ENCODE measurements at places on chromosomes 6 and 20.

GRCh38 chr6:17883665-17884497, 103.6 kb downstream of the KIF13A start:
- no peak for DNase-seq

DNA sequence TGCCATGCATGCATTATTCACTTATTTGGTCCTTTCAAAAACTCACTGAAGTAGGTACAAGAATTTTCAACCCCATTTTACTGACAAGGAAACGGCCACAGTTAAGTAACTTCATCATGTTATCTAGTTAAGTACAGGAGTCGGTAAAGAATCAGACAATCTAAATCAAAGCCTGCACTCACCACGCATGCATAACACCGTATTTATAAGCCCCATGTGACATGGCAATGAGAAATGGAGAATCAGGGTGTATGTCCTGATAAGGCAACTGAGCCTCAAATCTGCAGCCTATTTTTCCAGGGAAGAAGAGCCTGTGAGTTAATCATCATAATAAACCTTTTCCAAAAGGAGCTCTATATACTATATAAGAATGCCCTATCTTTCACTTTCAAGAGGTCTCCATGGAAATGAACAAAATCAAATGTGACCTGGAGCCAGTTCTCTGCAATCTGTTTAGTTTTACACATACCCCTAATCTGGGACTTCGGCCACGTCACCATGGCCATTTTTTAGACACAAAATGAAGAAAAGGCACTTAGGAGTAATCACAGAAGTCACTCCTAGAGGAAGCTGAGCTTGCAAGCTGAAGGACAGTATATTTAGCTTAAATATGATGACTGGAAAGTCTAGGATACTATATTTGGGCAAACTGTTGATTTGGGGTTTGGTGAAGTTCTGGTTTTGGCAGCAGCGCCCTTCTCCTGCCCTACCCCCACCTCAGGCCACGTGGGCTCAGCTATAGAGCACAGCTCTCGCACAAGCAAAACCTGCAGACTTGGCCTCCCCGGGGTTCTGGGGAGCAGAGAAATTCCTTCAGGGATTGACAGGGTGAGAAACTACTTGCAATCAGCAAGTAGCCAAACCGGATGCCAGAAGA, 19.2 kb downstream of the TRAM2 start:
- no peak for DNase-seq

- DNase-seq: no peak
These were observed 57.7 kb upstream of the FERMT1 start for GRCh38 chr20:6180531-6180930.

DNA sequence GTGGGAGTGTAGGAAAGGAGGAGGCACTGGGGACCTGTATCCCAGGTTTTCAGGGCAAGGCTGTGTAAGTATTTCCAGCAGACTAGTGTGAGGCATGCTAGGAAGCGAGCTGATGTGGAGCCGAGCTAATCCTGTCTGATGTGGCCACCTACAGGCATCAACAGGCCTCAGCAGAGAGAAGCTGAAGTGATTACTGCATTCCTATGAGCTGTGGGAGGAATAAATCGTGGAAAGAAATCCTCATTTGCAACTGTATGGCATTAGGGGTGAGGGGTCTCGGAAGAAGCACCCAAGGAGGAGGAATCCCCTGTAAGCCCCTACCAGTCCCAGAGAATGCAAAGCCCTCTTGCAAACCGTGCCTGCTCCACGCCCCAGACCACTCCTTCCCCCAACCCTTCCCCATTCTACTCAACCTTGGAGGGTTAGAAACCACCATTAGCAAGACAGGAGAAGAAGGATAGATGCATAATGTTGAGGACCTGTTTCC, 41.6 kb downstream of the C6orf15 start:
- DNase-seq: peak; percentile 4

DNA sequence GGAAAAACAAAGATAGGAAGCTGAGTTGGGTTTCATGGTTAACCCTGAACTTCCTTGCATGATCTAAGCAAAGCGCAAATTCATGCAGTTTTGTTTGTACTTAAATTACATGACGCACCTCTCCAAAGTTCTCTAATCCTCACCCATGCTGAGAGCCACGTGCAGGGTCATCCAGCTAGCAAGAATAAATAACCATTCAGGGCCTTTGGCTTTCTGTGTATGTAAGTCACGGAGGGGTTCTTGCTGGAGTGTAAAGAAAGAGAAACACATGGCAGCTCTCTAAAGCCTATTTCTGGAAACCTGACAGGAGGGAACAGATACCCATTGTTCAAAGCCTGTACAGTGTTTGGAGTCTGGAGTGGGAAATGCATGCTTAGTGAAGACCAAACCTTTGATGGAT, 171.7 kb upstream of the CCN2 start:
- no peak for DNase-seq

DNA sequence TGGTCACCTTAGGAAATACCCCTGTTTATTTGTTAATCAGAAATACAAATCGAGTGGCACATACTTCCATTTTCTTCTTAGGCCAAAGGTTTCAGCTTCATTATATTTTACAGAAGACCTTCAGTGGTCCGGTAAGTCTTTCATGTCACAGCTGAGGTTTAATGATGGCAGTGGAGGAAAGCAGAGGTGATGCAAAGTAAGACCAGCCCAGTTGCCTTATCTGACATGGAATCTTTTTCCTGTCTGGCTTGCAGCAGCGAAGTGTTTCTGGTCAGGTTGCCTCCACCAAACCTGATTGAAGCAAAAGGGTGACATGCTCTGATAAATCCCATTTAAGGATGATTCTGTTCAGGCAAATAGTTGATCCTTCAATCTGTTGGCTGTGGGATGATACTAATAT, 100.0 kb downstream of the PRDM1 start:
- DNase-seq: no peak

- no peak for DNase-seq
These were observed 19.6 kb downstream of the CTNNBL1 start for GRCh38 chr20:37713396-37713795.

GRCh38 chr6:35188886-35189285, 24.9 kb upstream of the SCUBE3 start:
- DNase-seq: no peak

DNA sequence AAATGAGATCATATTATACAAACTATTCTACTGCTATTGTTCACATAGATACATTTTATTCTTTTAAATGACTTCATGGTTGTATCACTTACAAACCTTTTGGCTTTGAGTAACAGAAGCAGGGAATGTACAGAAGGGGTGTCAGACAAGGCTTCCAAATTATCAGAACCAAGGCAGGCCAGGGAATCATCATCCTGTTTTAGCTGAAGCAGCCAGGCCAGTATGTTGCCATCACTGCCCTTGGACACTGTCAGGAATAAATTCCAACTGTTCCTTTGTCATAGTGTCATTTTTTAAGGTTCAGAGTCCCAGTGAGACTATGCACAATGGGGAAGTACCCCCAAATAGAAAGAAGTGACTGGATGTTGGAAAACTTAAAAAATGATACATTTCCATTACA, 23.1 kb upstream of the PKIG start:
- no peak for DNase-seq

- no peak for DNase-seq
These were observed 106.7 kb downstream of the PRDM1 start for GRCh38 chr6:106192824-106193223.

DNA sequence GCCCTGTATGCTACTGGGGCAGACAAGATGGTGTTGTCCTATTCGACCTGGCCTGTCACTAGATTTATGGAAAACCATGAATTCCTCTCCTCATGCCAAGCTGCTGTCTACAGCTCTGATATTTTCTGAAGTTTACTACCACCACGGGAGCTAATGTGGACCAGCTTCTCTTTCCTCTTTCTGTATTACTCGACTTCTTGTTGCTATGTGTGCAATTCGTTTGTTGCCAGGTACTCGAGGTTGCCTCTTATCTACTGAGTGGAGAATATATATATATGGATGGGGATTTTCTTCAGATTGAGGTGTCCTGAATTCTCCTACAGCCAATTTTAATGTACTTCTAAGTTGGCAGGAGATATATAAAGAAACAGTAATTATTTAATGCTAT, 34.7 kb downstream of the MAN1A1 start:
- no peak for DNase-seq

DNA sequence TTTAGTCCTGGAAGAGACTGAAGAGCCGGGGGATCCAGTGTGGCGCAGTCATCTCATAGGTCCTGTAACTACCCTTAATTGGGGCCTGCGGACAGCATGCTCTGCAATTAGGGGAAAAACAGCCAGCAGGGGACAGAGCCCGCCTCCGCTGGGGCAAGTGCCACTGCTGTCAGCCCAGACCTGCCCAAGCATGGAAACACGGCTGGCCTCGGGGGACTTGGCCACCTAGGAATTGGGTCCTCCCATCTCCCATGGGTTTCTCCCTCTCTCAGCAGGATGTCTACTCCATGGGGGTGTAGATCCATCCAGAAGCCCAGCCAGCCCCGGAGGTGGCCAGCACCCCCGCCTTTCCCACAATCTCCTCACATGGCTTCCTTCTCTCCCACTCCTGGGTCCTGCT, 3.6 kb downstream of the GHRH start:
- DNase-seq: no peak

DNA sequence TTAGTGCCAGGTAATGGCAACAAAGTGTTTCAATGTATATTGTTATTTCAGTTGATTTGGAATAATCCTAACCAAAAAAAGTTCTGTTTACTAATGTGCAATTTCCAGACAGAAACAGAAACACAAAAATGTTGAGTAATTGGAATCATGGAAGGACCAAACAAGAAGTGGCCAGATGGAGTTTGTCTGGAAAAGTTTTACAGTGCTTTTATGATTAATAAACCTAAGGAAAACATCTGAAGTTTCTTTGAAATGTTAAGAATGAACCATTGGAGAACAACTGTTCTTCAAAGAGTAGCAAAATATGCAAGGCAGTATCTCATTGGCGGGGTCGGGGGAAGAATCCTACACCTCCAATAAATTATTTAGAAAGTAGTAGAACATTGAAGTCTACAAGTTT, 19.0 kb upstream of the FILIP1 start:
- no peak for DNase-seq

GRCh38 chr6:158999154-158999665, 792 bp downstream of the RSPH3 start:
- DNase-seq: no peak

- DNase-seq: no peak
These were observed 272.9 kb upstream of the FERMT1 start for GRCh38 chr20:6395695-6396094.
